ENCODE measurements at places on chromosomes 11 and 22.

DNA sequence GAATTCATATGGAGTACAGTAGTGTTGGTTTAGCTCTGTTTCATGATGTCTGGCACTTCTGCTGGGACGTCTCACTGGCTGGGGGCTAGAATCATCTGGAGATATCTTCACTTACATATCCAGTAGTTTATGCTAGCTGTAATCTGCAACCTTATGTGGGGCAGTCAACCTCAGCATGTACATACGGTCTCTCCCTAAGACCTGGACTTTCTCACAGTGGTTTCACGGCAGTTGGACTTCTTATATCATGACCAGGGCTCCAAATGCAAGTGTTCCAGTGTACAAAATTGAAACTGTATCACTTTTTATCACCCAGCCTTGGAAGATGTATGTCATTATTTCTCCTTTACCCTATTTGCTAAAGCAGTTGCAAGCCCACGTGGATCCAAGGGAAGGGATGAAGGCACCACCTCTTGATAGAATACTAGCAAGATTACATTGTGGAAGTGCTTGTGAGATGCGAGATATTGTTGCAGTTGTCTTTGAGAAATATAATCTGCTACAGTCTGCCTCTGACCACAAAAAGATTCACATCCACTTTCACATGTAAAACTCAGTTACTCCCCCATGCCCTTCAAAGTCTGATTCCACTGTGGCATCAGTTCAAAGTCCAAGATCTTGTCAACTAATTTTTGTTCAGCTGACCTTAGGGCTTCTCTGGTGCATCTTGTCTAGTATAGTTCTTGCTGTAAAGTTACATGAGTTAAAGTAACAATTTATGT lies 316.6 kb upstream of the NCAM1 start:
- no peaks in the 10 kb centered on the region for H3K36me3 ChIP-seq
- H3K27ac ChIP-seq = no peak overlapping the region
- H3K27me3 ChIP-seq = no peaks in the 10 kb centered on the region
- no peak for DNase-seq
- H3K4me3 ChIP-seq = no peak overlapping the region

- peak overlapping the region; percentile 16 for H3K27ac ChIP-seq
- DNase-seq = peak; percentile 57
- no peak overlapping the region for H3K4me3 ChIP-seq
- H3K4me1 ChIP-seq = peaks cover 10% of the 10 kb centered on the region
- H3K27me3 ChIP-seq = no peaks in the 10 kb centered on the region
Measured at GRCh38 chr22:37887584-37888378, 18.3 kb upstream of the MICALL1 start.

- H3K36me3 ChIP-seq = peaks cover 6% of the 10 kb centered on the region
- DNase-seq = no peak
- no peaks in the 10 kb centered on the region for H3K4me1 ChIP-seq
- no peaks in the 10 kb centered on the region for H3K27me3 ChIP-seq
Measured at GRCh38 chr11:117152066-117152465, 8.0 kb downstream of the PAFAH1B2 start.

DNA sequence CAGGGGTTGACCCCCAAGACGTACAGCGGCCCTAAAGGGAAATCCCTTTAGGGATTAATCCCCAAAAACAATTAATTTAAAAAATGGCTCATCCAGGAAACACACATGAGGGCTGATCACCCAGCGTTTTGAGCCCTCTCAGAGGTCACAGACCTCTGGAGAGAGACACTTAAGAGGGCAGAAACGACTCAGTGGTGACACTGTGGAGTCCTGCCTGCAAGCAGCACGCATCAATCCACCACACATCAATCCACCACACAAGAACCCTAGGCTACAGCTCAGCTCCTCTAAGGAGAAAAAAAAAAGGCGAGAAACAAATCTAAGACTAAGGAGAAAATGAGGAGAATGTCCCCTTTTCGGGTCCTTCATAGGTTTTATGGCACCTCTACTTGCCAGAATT lies 12.5 kb upstream of the SELENOH start:
- H3K27ac ChIP-seq = no peak overlapping the region
- no peaks in the 10 kb centered on the region for H3K36me3 ChIP-seq
- H3K4me1 ChIP-seq = no peaks in the 10 kb centered on the region
- H3K4me3 ChIP-seq = no peak overlapping the region

- H3K4me3 ChIP-seq = no peak overlapping the region
- no peaks in the 10 kb centered on the region for H3K27me3 ChIP-seq
- H3K36me3 ChIP-seq = no peaks in the 10 kb centered on the region
- no peaks in the 10 kb centered on the region for H3K4me1 ChIP-seq
Measured at GRCh38 chr22:36741204-36741793, 34.6 kb downstream of the IFT27 start.

DNA sequence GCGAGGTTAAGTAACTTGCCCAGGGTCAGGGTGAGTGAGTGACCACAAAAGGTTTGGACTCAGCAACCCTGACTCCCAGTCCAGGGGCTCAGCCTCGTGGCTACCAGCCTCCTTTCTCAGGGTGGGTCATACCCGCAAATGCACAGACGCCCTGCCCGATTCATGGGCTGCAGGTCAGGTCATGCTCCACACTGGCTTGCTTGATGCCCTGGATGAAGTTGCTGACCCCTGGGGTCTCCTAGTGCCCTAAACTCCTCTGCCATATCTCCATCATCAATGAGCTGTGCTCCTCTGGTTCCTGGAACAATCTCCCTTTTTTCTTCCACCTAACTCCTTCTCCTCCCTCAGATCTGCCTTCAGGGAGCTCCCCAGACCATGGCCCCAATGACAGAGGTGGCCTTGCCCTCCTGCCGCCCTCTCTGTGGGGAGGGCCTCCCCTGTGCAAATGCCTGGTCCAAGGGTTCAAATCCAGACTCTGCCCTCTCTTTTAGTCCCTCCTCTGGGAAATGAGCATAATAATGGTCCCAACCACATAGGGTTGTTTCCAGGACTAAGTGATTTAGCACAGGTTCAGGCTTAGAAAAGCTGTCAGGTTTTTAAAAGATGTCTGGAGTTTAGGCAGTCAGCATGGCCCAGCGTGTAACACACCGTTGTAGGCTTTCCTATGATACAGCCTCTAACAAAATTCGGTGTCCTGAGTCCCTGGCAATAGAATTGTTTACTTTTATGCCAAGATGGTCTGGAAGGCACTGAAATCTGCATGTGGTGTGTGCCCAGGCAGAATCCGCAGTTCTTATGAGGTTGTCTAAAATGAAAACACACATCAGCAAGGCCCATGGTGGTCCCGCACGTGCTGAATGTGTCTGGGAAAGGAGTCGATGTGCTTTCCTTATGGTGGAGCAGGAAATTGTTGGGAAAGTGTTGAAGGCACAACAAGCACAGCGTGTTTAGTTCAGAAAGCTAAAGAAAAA lies 63.6 kb downstream of the CD82 start:
- peaks cover 7% of the 10 kb centered on the region for H3K4me1 ChIP-seq
- H3K36me3 ChIP-seq = no peaks in the 10 kb centered on the region
- H3K4me3 ChIP-seq = no peak overlapping the region
- no peak overlapping the region for H3K27ac ChIP-seq
- DNase-seq = no peak

DNA sequence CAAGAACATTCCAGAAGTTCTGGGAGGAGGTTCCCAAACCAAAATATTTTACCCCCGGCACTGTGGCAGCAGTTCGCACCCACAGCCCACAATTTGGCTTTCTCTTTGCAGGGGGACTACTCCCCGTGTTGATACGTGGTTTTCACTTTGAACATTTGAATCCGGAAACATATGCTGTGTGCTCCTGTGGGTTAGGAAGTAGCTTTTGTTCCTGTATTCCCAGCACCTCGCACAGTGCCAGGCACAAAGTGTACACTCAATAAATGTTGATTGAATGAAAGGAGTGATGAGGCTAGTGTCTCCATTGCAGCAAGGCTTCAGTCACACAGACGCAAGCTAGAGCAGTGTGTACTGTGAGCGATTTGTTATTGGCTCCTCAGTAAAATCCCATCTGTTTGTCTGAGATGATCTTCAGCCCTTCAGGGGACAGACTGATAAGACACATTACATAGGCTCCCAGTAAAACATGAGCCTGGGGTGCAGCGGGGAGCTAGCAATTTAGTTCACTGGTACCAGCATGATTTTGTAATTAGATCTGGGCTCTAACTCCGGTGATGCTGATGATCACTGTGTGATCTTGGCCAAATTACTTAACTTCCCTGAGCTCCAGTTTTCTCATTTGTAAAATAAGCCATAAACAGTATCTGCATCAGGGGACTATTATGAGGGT lies 2.2 kb downstream of the LAYN start:
- H3K4me3 ChIP-seq = no peak overlapping the region
- H3K4me1 ChIP-seq = peaks cover 17% of the 10 kb centered on the region
- peaks cover 49% of the 10 kb centered on the region for H3K27me3 ChIP-seq
- no peak overlapping the region for H3K27ac ChIP-seq

DNA sequence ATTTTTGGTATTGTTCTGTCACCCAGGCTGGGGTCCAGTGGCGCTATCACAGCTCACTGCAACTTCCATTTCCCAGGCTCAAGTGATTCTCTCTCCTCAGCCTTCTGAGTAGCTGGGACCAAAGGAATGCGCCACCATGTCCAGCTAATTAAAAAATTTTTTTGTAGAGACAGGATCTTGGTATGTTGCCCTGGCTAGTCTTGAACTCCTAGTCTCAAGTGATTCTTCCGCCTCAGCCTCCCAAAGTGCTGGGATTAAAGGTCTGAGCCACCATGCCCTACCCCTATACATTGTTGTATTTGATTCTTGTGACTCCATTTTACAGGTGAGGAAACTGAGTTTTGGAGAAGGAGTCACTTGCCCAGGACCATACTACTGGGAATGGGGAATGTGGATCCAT lies 11.9 kb downstream of the KIAA1671 start:
- H3K36me3 ChIP-seq = no peaks in the 10 kb centered on the region
- H3K27ac ChIP-seq = no peak overlapping the region
- H3K4me1 ChIP-seq = peaks cover 33% of the 10 kb centered on the region
- H3K4me3 ChIP-seq = no peak overlapping the region
- H3K27me3 ChIP-seq = no peaks in the 10 kb centered on the region

GRCh38 chr22:17486313-17486712 lies 77.0 kb upstream of the SLC25A18 start:
- no peak overlapping the region for H3K27ac ChIP-seq
- H3K27me3 ChIP-seq = no peaks in the 10 kb centered on the region
- DNase-seq = no peak
- no peaks in the 10 kb centered on the region for H3K4me1 ChIP-seq

GRCh38 chr11:21257461-21257860 lies 588.1 kb downstream of the NELL1 start:
- H3K27ac ChIP-seq = no peak overlapping the region
- H3K36me3 ChIP-seq = no peaks in the 10 kb centered on the region
- H3K4me1 ChIP-seq = no peaks in the 10 kb centered on the region

DNA sequence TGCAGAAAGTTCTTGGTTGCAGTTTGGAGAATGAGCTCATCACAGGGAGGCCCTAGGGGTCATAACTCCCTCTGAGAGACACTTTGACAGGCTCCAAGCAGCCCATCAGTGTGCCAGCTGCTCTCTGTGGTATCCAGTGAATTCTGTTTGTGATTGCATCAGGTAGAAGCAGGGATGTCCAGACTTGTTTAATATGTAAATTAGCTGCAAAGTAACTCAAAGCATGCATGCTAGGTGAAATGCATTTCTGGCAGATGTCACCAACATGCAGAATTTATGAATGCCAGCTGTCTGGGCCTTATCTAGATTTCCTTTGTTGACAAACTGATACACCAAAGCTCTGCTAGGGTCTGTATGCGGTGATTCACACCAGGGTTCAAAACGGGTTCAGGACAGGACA lies 123.6 kb upstream of the MTNR1B start:
- no peak for DNase-seq
- H3K36me3 ChIP-seq = no peaks in the 10 kb centered on the region
- H3K4me3 ChIP-seq = no peak overlapping the region

- no peaks in the 10 kb centered on the region for H3K4me1 ChIP-seq
- DNase-seq = no peak
- no peak overlapping the region for H3K4me3 ChIP-seq
Measured at GRCh38 chr22:48138855-48139254, 1376.4 kb downstream of the TBC1D22A start.

DNA sequence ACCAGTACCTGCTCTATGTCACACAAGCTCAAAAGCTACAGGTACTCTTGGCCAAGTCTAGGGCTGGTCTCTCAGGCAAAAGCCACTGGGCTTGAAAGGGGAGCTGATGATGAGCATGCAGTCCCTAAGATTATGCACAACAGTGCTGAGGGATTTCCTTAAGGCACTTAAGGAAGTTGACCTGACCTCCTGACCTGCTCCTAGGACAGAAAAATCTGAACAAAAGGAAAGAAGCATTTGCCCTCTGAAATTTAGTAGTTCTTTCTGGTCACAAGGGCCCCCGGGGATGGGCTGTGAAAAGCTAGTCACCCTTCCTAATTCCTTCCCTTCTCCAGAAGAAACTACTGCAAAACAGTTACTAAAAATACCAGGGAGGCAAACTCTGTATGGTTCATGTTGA lies 83.6 kb upstream of the PHOX2A start:
- H3K36me3 ChIP-seq = no peaks in the 10 kb centered on the region
- H3K4me3 ChIP-seq = no peak overlapping the region
- DNase-seq = no peak
- H3K4me1 ChIP-seq = peaks cover 13% of the 10 kb centered on the region

- H3K27ac ChIP-seq = no peak overlapping the region
- H3K4me1 ChIP-seq = peaks cover 21% of the 10 kb centered on the region
- no peaks in the 10 kb centered on the region for H3K27me3 ChIP-seq
- H3K36me3 ChIP-seq = no peaks in the 10 kb centered on the region
- no peak for DNase-seq
Measured at GRCh38 chr11:28463826-28464225, 355.6 kb downstream of the METTL15 start.

GRCh38 chr11:45920531-45921477 lies 1.7 kb upstream of the LARGE2 start:
- peaks cover 30% of the 10 kb centered on the region for H3K27me3 ChIP-seq
- peaks cover 10% of the 10 kb centered on the region for H3K4me1 ChIP-seq
- no peak overlapping the region for H3K27ac ChIP-seq

- DNase-seq = no peak
- H3K4me3 ChIP-seq = no peak overlapping the region
- no peaks in the 10 kb centered on the region for H3K36me3 ChIP-seq
- no peak overlapping the region for H3K27ac ChIP-seq
- H3K4me1 ChIP-seq = no peaks in the 10 kb centered on the region
Measured at GRCh38 chr11:123616505-123617198, 37.8 kb downstream of the SCN3B start.

- H3K4me3 ChIP-seq = no peak overlapping the region
- no peaks in the 10 kb centered on the region for H3K4me1 ChIP-seq
- no peaks in the 10 kb centered on the region for H3K36me3 ChIP-seq
- no peak for DNase-seq
Measured at GRCh38 chr11:113675003-113675561, 31.0 kb downstream of the TMPRSS5 start.

- H3K27ac ChIP-seq = no peak overlapping the region
- H3K27me3 ChIP-seq = no peaks in the 10 kb centered on the region
- DNase-seq = no peak
- peaks cover 65% of the 10 kb centered on the region for H3K36me3 ChIP-seq
Measured at GRCh38 chr22:46693634-46694415, 44.2 kb downstream of the CERK start.

DNA sequence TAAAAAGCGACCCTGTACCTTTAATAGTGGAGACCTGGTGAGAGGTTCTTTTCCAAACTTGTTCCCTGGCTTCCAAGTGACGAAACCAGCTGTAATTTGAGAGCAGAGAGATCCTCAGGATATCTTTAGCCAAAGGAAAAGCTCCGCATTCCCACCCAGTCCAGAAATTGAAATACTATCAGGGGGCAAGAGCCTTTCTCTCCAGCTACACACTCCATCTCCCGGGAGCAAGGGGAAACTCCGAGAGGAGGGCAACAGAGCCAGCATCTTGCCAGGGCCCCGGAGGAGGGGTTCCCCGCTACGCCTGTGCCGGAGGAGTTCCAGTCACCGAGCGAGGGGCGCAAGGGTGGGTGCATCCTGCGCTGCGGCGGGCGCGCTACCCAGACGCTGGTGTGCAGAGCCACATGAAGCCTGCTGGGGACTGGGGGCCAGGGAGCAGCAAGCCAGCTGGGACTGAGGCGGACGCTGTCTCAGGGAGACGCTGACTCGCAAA lies at the start of gene FIBIN:
Gene FIBIN, plus strand, starts transcription at position 148 of the 493 bp plus-strand sequence. CDS start 415 bp downstream, outside the sequence.
- H3K4me1 ChIP-seq = no peaks in the 10 kb centered on the region
- no peak within 1 kb of the TSS for H3K4me3 ChIP-seq
- no peak within 1 kb of the TSS for H3K27ac ChIP-seq
- H3K36me3 ChIP-seq = no peaks in the 10 kb centered on the region
- no peak for DNase-seq
